ENCODE measurements at places on chromosomes 4 and X.
A peak's percentile ranks its signal among the peaks of the same experiment; 100 is the strongest.

- DNase-seq = no peak
Observed at GRCh38 chr4:48565362-48566033, 75.4 kb downstream of the ZAR1 start.

DNA sequence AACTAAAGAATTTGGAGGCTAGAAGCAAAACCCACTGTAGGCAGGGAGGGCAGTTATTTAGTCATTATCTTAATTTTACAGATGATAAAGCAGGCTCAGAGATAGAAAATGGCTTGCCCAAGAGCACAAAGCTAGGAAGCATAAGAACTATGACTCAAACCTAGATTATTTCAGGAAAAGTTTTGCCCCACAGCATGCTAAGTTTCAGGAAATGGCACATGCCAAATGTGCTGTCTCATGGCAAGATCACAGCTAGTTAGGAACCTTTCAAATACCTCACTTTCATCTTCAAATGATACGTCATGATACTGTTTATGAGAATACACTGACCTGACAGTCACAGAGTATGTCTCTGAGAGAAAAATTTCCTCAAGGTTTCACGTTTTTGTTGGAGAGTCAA lies 78.5 kb upstream of the SPANXC start:
- DNase-seq = no peak

- DNase-seq = no peak
Observed at GRCh38 chrX:19765628-19766027, 121.8 kb downstream of the SH3KBP1 start.

DNA sequence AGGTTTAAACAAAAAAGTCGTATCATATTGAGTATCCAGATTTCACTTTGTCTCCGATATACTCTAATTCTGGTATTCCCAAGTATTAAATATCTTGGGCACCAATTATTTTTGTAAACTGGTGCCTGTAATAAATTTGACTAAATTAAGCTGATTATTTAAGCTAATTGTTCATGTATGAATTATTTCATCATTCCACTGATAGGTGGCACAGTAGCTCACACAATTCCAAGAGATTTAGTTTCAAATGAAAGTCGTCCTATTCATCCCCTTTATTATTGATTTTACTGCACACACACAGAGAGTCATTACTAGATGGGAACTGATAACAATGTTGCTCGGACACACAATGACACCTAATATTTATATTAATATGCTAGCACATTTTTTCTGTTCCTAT lies 432.4 kb downstream of the DMD start:
- no peak for DNase-seq

DNA sequence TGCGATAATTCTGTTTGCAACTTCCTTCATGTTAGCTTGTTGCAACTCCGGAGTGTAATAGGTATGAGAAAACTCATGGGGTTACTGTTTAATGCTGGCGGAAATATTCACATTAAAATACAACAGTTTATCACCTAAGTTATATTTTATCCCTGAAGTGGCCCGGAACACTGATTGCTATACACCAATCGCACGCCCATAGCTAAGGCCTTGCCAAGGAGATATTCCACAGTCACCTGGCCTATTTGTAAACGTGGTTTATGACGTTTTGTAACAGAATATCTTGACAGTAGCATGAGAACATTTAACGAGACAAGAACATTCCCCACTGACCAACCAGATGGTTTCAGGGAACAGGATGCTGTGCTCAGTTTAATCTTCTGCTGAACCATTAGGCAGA lies 23.2 kb upstream of the FAM90A26 start:
- no peak for DNase-seq

DNA sequence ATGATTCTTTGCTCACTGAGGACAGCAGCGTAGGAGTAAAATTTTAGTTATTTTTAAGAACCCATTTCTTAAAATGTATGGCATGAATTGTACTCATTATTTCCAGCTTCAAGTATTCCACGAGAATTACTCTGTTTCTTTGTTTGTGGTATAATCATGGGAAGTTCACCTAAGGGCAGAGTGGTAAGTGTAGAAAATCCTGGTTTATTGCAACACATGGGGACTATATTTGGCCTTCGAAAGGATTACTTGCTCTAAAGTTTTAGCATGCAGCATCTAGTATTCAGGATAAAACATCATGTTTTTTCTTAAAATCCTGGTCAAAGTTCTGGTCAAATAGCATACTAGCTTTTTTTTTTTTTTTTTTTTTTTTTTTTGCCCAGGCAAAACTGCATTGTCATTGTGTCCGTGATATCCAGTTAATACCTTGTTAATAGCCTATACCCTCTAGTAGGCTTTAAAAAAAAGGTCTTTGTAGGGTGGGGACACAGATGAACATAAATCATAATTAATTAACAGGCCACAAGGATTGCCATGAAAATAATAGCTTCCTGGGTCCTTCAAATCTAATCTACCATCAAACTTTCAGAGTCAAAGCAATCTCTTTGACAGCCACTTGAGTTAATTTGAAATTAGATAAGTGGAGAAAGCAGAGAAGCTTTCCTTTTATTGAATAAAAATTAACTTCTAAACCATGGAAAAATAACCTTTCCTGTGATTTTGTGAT lies 44.6 kb upstream of the VEGFC start:
- DNase-seq = no peak

DNA sequence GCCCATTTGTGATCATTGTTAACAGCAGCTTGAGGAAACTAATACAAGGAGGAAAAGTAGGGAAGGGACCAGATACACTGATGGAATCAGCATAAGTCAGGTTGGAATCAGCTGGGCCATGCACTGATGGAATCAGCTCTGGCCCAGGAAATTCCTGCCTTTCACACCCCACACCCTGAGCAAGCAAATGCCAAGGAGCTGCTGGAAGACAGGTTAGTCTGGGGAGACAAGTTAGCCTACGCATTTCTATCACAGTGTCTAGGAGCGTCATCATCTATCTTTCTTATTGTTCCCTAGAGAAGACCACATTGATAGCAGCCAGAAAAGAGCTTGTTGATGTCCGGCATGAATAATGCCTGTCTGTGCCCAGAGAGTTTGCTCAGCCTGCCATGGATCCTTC lies 16.2 kb upstream of the CEP135 start:
- no peak for DNase-seq

- no peak for DNase-seq
Observed at GRCh38 chr4:2044119-2044485, 15.0 kb upstream of the NAT8L start.

GRCh38 chr4:168743601-168744000 lies 246.7 kb downstream of the PALLD start:
- no peak for DNase-seq

DNA sequence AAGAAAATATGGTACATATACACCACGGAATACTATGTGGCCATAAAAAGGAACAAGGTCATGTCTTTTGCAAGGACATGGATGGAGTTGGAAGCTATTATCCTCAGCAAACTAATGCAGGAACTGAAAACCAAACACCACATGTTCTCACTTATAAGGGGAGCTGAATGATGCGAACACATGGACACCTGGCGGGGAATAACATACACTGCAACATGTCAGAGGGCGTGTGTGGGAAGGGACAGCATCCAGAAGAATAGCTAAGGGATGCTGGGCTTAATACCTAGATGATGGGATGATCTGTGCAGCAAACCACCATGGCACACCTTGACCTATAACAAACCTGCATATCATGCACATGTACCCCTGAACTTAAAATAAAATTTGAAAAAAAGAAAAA lies 19.5 kb upstream of the CNKSR2 start:
- DNase-seq = no peak

GRCh38 chr4:28009541-28009940 lies 1148.9 kb downstream of the STIM2 start:
- peak; percentile 12 for DNase-seq

DNA sequence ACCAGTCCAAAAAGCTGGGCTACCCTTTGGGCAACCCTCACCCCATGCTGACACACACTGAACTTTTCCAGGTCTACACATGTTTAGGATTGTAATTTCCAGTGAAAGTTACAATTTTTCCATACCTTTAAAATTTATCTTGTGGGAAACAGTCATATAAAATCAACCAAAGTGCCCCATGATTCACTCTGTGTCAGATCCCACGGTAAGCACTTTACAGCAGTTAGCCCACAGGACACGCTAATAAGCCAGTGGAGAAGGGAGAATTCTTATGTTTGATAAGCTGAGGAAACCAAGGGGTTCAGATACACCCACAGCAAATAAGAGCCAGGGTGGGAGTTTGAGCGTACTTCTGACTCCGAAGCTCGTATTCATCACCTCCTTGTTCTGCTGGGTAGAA lies 72.4 kb upstream of the TBL1X start:
- DNase-seq = no peak

DNA sequence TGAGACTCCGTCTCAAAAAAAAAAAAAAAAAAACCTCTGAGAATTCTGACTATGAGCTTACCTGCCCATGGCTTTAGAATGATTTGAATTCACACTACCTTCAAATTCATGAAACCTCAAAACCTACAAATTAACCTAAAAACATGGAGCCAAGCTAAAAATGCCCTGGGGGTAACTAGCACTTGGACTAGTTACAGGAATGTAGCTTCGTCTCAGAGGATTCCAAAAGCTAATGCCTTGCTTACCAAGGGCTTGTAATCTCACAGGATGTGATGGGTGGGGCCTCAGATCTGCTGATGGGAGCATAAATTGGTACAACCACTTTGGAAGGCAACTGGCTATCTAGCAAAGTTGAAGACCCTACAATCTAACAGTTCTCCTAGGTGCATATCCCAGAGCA lies 79.4 kb upstream of the SPRY1 start:
- no peak for DNase-seq

DNA sequence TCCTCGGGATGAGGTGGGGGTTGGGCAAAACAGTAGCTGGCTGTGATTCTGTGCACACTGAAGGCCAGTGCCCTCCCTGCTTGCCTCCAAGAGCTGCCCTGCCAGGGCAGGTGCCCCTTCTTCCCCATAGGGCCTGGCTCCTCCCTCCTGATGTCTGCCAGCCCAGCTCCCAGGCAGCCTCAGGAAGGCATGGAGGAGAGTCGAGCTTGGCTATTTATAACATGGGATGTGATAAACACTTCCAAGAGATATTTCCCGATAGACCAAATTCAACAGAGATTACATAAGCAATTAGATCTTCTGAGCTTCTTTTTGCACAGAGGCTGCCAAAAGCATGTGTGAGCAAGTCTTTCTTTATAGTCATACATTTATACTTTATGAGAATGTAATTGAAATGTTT lies 45.3 kb upstream of the PJA1 start:
- peak; percentile 4 for DNase-seq

DNA sequence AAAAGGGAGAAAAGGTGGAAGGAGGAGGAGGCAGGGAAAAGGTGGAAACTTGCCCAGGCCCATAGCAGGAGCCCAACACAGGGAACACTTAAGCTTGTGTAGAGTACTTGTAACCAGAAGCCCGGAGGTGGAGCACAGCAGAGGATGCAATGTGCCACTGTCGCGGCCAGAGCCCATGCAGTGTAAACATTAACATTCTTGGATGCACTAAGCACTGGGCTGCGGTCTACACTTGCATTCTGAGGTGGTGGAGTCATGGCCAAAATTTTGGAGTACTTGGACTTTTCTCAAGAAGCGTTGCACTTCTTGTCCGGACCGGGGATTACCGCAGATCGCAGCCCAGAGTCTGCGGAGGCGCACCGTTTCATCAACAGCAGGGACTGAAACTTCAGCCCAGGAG lies 4.5 kb upstream of the RHOXF1 start:
- peak; percentile 0 for DNase-seq

DNA sequence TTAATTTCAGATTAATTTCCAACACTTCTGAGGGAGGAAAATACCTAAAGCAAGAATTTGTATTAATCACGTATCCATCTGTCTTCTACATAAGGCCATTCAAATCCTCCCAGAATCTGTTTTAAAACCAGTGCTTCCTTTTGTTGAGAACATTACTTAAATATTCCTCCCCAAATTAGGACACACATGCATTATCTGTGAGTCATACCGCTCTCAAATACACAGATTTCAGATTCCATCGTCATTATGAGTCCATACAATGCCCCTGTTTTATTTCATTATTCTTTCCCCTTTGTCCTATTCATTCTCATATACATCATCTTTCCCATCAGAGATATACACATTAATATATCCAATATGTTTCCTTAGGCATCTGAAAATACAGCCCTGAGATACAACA lies 57.3 kb upstream of the PRSS12 start:
- peak; percentile 92 for DNase-seq

GRCh38 chr4:3440011-3440410 lies 1.8 kb upstream of the HGFAC start:
- DNase-seq = no peak

DNA sequence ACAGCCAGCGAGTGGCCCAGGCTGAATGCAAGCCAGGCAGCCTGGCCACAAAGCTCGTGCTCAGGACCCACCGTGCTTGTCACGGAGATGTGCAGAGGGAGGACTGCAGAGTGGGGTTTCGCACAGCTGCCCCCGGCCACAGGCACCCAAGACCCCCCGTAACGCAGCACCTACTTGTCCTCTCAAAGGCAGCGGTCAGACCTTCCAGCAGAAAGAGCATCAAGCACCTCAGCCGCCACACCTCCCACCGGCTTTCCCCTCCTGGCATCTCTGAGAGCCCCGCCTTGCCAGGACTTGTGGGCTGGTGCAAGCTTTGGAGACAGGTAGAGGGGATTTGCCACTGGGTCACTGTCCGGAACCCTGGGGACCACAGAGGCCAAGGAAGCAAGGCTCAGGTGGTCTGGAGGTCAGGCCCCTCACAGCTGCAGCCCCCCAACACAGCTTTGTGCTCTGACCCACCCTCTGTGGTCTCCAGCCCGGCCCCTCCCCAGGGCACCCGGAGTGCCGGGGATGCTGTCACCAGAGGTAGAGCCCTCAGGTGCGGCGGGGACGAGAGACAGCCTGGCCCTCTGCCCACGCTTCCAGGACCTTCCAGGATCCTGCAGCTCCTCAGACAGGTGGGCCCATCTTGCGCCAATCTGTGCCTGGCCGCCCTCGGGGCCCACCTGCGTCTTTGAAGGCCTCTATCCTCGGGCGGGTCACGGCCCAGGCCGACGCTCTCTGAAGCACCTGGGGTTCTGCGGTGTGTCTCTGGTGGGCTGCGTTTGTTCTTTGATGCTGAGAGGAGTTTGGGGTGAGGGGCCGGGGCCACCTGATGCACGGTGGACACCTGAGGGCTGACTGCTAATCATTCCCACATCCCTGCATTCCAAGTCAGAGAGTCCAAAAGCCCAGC lies 34.4 kb upstream of the HMX1 start:
- DNase-seq = no peak

DNA sequence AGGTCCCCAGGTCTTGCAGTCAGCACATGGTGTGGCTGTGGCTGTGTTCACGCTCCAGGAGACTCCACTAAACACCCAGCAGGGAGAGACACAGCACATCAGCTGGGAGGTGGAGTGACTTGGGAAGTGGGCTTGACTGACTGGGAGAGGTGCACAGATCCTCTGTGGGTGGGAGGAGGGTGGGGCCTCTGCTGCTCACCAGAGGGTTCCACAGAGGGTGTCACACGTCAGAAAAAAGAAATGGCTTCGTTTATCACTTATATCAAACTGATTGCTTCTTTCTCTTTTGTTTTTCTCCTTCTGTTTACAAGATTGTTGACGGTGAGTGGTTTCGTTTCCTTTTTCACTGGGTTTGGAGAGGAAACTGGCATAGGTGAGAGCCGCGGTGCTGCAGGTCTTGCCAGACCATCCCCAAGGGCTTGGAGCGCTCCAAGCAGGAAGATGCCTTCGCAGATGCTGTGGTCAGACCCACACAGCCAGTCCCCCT lies 24.8 kb upstream of the FAM193A start:
- DNase-seq = no peak
